Omental fat pad (tissue), 4 donors: ENCODE measurements at places on chromosomes 3 and 15.

GRCh38 chr3:100915706-100916495 is 77.3 kb downstream of the ABI3BP start:
- no peak for DNase-seq

GRCh38 chr3:159881828-159882309 is 106.8 kb upstream of the IL12A start:
- DNase-seq, result no peak

GRCh38 chr3:156602424-156602823 is 47.5 kb upstream of the SSR3 start:
- no peak for DNase-seq

DNA sequence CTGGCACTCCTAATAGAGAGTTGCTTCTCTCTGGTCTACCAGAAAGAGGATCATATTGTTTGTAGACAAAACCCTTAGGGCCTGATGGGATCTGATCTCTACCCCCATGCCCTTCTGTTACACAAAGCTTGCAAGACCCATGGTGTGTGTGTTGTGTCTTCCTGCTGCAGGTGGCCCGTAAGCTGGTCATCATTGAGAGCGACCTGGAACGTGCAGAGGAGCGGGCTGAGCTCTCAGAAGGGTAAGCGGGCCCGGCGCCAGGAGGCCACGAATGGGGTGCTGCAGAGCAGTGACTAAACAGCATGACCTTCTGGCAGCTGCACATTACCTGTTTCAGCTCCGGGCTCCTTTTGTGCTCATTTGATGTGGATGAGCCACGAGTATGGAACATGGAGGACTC is 18.2 kb downstream of the TPM1 start:
- no peak for DNase-seq

DNA sequence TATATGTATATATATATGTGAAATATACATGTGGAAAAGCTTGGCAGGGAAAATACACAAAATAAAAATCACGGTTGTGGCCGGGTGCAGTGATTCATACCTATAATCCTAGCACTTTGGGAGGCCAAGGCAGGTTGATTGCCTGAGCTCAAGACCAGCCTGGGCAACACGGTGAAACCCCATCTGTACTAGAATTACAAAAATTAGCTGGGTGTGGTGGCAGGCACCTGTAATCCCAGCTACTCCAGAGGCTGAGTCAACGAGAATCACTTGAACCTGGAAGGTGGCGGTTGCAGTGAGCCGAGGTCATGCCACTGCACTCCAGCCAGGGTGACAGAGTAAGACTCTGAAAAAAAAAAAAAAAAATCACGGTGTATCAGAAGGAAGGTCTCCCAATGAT is 20.8 kb upstream of the ARHGEF3 start:
- DNase-seq, result no peak

GRCh38 chr15:99103279-99103678 is 1.6 kb upstream of the SYNM start:
- DNase-seq, result no peak

- no peak for DNase-seq
Observed at GRCh38 chr3:69204315-69204957, 82.0 kb upstream of the LMOD3 start.

GRCh38 chr3:51717446-51717845 is 10.6 kb downstream of the GRM2 start:
- no peak for DNase-seq

GRCh38 chr15:80934761-80935221 is 54.8 kb downstream of the MESD start:
- DNase-seq, result no peak

GRCh38 chr3:10547841-10548783 is 42.7 kb upstream of the ATP2B2 start:
- no peak for DNase-seq

DNA sequence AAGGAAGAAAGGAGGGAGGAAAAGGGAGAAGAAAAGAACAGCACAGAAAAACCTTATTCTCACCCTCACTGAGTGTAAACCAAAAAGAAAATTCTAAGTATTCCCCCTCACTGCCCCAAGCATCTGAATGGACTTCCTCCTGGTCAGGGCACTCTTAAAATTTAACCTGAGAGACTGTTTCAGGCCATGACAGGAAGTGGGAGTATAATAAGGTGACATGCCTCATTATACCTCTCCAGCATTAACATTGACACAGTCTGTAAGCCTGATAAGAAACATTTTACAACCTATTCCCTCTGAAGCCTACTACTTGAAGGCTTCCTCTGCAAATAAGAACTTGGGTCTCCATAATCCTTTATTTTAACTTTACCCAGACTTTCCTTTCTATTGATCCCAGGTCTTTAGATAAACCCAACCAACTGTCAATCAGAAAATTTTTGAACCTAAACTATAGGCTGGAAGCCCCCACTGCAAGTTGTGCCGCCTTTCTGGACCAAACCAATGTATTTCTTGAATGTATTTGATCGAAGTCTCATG is 41.7 kb downstream of the SLCO2A1 start:
- DNase-seq, result no peak

GRCh38 chr15:76837474-76837873 is 67.7 kb downstream of the SCAPER start:
- DNase-seq, result no peak

DNA sequence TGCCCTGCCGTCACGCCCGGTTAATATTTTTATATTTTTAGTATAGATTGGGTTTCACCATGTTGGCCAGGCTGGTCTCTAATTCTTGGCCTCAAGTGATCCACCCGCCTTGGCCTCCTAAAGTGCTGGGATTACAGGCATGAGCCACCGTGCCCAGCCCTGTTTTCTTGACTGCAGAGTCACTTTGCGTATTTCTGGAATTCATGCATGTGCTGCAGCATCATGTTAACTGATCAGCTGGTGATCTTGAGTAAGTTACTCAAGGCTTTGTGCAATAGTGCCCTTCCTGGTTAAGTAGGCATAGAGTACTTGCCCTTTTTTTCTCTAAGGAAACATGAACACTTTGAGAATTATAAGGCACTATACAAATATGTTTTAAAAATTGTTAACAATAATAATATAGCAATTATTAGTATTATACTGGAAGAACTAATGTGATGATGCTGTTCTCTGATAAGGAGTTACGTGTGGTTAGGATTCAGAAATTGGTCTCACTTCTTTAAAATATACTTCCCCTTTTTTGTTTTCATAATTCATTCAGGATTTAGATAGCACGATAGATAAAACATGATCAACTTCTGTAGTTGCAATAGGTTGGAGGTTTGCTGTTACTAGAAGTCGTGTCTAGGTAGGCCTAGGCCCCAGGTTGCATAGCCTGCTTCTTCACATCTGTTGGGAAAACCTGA is 33.6 kb downstream of the GPR171 start:
- DNase-seq, result no peak

- DNase-seq, result no peak
Observed at GRCh38 chr15:31366169-31366734, 39.6 kb downstream of the KLF13 start.

DNA sequence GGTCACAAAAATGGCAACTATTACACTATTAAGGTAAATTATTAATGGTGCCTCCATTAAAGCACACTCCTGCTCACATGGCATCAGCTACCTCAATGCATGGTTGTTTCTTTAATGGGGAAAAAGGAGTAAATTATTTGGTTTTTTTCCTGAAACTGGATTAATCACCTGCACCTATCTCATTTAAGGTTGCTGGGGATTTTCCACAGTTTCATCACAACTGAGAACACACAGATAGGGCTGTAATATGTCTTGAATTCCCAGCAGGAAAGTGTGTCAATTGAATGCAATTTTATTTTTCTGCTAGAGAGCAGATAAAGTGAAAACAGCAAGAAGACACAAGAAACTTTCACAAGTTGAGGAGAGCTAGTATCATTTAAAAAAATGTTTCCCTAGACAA is 36.4 kb downstream of the RFTN1 start:
- DNase-seq, result no peak
